Left colon (tissue), 2 donors: ENCODE measurements at places on chromosomes 5 and 9. TPM values are rescaled to one million over a fixed set of nuclear protein-coding genes. Genes with fewer than 3 reads are reported as not detected.

DNA sequence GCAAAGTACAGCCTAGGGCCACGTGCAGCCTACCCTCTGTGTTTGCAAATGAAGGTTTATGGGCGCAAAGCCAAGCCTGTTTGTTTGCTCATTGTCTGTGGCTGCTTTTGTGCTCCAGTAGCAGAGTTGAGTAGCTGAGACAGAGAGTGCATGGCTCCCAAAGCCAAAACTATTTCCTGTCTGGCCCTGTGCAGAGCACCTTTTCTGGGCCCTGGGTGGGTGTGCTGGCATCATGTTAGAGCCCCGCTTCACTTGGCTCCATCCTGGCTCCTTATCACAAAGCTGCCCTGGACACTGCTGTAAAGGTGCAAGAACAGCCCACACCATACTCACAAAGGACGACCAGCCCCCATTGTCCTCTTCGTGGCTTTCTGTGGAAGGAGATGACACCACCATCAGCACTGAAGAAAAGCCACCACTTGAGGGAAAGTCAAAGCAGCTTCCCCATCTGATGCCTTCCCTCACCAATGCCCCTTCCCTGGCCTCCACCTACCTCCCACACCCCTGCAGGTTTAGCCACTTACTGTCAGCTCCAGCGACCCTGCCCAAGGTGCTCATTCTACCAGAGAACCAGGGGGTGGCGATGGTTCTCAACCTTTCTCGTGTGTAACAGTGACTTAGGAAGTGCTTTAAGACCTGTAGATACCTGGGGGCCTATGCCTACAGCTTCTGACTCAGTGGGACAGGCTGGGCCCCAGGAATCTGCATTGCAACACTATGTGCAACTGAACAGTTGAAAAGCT lies 23.4 kb downstream of the LCP2 start:
- DNase-seq, result no peak

The SLC46A2 gene
- total RNA-seq, result not detected

- no peak for DNase-seq
Observed at GRCh38 chr9:126661521-126662251, 48.0 kb downstream of the LMX1B start.

The LCN15 gene
- 8.0 TPM for total RNA-seq

- DNase-seq, result no peak
Observed at GRCh38 chr5:77208507-77209163, 1.8 kb upstream of the PDE8B start.

GRCh38 chr5:68395302-68395701 lies 179.7 kb downstream of the PIK3R1 start:
- DNase-seq, result no peak

DNA sequence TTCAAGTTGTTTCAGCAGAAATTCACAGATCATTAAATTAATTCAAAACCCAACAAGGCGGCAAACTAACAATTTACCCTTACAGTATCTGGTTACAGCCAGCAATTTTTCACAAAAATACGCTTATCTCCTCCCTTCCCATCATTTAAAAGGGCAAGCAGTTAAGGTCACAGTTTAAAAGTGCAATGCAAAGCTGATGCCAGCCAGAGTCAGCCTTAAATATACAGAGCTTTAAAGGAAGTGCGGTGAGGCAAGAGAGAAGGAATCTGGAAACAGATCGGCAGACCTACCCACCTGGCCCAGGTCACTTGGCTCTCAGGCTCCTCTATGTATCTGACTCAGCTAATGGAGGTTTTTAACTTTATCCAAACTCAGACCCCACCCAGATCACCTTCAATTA lies 31.0 kb downstream of the EPB41L4A start:
- no peak for DNase-seq

GRCh38 chr9:116901260-116901659 lies 214.2 kb downstream of the TRIM32 start:
- no peak for DNase-seq

DNA sequence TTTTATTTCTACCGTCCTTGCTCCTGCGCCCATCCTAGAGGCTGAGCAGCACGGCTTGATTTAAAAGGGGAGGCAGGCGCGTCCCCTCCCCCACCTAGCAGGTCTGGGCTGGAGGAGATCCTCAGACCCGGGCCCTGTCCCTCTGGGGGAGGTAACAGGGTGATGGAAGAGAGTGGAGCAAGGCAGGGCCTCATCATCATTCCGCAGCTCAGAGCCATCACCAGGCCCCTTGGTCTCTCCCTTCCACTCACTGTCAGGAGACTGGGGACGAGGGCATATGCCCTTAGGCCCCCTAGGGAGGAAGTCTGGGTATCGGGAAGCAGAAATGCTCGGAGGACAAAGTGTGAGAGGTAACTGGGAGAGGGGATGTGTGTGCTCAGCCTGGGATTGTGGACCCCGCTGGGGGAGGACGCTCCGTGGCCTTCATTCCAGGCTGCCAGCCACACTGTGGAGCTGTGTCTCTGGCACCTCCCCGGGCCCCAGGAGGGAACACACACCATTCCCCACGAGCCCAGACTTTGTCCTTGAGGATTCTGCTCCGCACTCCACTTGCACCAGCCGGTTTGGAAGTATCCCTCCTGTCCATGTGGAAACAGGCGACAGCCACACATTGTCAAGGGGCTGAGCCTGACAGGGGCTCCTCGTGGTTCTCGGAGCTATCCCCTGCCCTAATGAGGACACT lies 761 bp downstream of the REEP2 start:
- no peak for DNase-seq

DNA sequence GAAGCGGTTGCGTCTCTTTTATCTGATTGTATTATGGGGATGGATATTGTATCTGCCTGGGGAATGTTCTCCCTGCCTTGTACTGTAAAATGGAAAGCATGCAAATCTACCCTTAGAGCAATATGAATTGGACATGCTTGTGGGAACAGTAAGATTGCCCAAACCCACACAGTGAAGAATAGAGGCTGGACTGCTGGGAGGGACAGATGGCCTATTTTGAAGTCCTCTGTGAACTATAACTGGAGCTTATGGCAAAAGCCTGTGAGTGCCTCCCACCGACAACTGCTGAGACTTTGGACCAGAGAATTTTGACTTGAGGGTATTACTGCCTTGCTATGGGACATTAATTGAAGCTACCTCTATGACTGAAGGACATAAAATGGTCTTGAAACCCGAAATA lies 168.9 kb downstream of the ERCC6L2 start:
- DNase-seq, result no peak

GRCh38 chr5:103217101-103217500 lies 41.5 kb upstream of the MACIR start:
- no peak for DNase-seq

- DNase-seq, result no peak
Observed at GRCh38 chr5:15852217-15852616, 327.4 kb downstream of the MARCHF11 start.

DNA sequence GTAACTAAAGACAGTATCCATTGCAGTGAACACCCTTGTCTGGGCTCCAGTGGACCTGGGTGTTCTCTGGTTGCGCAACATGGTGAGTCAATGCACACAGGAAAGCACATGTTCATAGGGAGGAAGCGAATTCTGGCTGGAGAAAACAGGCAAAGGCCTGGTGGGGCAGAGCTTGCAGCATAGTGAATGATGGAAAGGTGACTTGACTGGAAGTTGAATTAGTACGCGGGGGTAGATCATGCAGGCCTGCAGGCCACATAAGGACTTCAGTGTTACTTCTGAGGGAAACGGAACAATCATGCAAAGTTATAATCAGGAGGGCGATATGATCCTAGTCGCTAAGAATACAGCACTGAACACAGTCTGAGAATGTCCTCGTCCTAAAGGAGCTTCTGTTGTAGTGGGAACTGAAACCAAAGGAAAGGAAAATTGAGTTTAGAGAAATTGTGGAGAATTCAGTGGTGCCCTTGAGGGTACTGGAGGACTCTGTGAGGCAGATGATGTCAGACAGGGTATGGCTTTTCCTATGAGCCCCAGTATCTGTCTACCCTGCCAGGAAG lies 71.9 kb upstream of the RANBP3L start:
- peak; percentile 49 for DNase-seq

The MAMDC2 gene
- total RNA-seq, result 4.6 TPM

DNA sequence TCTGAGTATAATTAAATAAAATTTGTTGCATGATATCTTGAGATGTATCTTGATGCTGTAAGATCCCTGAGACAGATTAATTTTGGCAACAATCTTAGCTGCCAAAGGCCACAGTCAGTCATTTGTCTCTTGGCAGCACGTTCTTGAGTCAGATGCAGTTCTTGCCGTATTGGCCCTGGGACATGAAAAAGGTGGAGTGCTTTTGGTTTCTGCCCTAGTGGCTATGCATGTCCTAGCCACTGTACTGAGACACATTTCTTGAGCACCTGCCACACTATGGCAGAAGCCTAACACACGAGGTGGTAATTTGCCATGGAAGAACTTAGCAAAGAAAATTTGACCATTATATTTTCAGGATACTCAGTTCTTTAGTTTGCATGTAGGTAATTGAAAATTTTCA lies 45.0 kb upstream of the PHF2 start:
- DNase-seq, result no peak

DNA sequence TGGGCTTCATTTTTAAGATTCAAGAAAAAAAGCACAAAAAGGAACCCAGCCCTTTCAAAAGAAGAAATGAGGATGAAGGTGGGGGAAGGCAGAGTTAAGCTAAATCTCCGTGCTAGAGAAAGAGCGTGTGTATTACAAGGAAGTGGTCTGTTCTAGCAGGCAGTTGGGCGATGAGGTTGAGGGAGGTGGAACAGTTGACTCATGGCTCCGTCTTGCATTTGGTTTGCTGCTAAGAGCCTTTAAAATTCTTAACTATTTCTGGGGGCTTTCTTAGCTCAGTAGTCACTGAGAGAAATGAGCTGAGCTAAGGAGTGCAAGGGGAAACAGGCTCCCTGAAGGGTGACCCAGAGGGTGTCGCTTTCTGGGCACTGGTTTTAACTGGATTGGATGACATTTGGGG lies 117.4 kb downstream of the GCNT1 start:
- DNase-seq, result no peak

GRCh38 chr5:122350496-122350895 lies 38.5 kb downstream of the SNCAIP start:
- no peak for DNase-seq

The EIF4E1B gene
- total RNA-seq, result not detected

GRCh38 chr9:95368377-95369160 lies 51.1 kb upstream of the FANCC start:
- no peak for DNase-seq

The STK32A gene
- total RNA-seq, result 0.64 TPM

The NIM1K gene
- total RNA-seq, result 0.20 TPM

- no peak for DNase-seq
Observed at GRCh38 chr9:75639971-75640610, 250.4 kb upstream of the PCSK5 start.

GRCh38 chr5:115838885-115839518 lies 2.4 kb downstream of the ATG12 start:
- DNase-seq, result no peak

The TLR4 gene
- total RNA-seq, result 6.0 TPM

The PARP8 gene
- 13.6 TPM for total RNA-seq

GRCh38 chr5:66542711-66543110 lies 53.5 kb upstream of the MAST4 start:
- no peak for DNase-seq

The RASEF gene
- total RNA-seq, result 51.1 TPM

GRCh38 chr5:3518576-3518975 lies 77.1 kb upstream of the IRX1 start:
- DNase-seq, result no peak

- DNase-seq, result no peak
Observed at GRCh38 chr9:108698231-108698630, 157.6 kb downstream of the ACTL7B start.

- no peak for DNase-seq
Observed at GRCh38 chr5:130955041-130955440, 210.0 kb downstream of the HINT1 start.

DNA sequence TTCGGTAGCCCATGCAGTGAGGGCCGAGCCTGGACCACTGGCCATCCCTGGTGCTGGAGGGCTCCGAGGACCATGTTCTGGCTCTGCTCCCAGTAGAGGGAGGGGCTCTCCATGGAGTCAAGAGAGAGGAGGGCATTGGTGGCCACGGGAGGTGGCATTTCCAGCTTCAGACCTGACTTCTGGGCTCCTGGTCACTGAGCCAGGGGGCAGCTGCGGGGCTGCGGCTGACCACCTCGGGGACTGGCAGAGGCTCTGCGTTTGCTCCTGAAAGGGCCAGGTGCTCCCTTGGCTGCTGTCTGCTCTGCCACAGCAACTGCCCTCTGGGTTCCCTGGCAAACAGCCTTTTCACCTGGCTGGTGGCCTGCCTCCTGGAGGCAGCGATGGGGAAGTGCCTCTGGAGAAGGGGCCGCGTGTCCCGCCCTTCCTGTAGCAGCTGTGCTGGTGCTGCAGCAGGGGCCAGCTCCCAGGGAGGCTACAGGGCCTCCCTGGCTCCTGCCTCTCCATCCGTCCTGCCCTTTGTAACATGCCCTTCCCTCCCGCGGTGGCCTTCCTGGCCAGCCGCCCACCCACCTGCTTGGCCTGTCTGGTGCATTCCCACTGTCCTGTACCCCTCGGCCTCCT lies 144.6 kb downstream of the CACNA1B start:
- no peak for DNase-seq

GRCh38 chr9:129301941-129302340 lies 123.9 kb upstream of the IER5L start:
- DNase-seq, result no peak

The PKD2L2 gene
- not detected for total RNA-seq

DNA sequence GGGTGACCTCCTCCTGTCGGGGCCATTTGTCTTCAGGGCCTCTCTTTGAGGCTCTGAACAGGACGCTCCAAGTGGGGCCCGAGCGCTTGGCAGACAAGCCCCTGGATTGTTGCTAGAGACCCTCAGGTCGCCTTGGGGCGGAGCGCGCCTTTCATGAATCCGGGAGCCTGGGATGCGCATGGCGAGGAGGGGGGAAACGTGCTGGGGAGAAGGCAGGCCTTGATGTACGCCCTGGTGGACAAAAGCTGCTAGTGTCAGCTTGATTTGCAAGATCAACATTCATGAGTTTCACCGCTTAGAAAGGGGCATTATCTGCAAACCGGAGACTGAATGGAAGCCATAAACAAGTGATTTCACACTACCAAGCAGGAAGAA lies 226.3 kb downstream of the SMARCA2 start:
- DNase-seq, result peak; percentile 25
